ENCODE measurements at places on chromosomes 11 and 22.

- DNase-seq: no peak
Observed at GRCh38 chr11:19244084-19244483, 3.3 kb upstream of the E2F8 start.

DNA sequence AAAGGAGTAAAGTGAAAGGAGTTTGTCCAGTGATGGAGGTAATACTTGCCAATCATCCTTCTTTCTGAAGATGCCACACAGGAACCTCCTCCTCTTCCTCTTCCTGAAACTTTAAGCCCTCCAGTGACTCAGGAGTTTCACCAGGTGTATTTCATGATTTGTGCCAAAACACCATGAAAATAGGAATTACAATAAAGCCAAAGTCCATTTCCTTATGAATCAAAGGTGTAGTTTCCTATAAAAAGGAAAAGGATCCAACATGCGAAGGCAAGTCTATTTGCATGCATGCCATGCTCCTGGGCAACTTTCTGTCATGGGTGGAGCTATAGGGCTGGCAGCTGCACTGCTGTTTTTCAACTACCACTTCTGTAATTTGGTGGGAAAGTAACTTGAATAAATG is 9.8 kb upstream of the POU2AF1 start:
- DNase-seq: no peak

DNA sequence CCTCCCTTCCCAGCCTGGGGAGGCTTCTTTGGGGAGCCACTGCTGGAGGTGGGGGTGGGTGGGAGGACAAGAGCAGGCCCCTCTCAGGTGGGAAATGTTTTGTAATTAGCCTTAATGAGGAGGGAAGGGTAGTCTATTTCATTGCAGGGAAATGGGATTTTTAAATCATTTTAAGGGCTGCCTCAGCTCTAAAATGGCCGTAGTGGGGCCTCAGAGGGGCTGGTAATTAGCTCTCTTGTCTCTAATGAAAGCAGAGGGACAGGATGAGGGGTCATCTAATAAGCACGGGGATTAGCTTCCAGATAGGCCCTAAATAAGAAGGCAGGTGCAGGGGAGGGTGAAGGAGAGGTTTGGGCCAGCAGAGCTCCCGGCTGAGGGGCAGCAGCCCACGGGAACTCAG is 46.5 kb downstream of the LMO1 start:
- DNase-seq: no peak

DNA sequence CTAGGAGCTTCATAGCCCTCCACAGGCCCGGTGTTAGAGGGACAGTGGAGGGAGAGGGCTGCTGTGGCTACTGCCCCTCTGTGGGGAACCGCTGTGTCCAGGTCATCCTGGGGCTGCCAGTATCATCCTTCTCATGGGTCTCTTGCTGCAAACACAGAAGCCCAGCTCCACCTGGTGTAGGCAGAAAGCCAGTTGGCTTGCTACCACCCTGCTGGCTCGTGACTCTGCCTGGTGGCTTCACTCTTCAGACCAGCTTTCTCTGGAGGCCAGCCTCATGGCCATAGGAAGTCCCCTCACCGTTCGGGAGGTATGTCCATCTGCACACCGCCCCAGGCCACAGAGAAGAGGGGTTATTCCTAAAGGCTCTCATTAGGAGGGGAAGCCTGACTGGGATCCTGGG is 19.4 kb upstream of the SUSD2 start:
- no peak for DNase-seq

DNA sequence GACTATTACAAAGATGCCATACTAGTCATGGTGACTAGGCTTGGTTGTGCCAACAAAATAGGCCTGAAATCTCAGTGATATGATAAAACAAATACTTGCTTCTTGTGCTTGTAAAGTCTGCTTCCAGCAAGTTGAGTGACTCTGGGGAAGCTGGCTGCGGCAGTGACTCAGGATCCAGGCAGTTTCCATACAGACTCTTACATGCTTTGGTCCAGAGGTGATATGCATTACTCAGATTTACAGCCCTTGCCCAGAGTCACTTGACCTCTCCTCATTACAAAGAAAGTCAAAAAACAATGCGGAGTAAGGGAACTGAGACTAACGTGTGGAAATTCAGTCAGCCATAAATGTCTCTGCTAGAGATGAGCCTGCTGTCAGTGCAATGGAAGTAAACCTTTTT is 387.5 kb downstream of the KCNA4 start:
- no peak for DNase-seq

DNA sequence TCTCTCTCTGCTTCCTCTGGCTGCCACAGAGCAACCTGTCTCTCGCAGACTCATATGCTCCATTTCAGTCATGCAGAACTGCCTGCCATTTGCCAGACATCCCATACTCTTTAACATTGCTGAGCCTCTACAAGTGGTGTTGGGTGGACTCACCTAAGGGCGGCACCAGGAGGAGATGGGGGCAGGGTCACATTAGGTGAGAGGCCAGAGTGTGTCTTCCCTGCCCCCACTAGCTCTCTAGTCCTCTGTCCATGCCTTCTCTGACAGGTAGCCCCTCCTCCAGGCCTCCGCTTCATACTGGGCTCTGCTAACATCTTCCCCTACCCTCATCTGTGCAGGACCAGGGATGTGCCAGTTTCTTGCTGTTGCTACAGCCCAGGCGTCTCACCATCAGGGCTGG is 366.3 kb downstream of the TENM4 start:
- no peak for DNase-seq

- DNase-seq: peak; percentile 82
Observed at GRCh38 chr11:66328302-66329144, 7.7 kb downstream of the RIN1 start.

DNA sequence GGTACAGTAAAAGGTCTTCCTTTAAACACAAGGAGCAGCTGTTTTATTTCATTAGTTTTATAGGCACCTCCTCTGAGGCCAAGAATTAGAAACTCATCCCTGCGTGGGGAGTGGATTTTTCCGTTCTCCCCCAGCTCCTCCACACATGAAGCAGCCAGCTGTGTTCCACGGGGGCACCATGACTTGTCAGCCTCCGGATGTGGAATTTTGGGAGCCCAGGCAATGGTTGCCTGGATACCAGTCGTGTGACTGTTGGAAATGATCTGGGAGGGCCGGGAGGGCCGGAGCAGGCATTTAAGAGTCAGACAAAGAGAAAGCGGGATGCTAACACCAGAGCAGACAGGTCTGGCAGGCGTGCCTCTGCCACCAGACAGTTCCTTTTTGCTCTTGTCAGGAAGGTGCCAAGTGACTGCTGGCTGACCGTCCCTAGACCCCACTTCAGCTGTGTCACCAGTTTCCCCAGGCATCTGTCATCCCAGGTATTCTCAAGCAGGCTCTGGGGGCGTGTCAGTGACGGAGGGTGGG is 15.9 kb upstream of the CDC42EP2 start:
- no peak for DNase-seq

DNA sequence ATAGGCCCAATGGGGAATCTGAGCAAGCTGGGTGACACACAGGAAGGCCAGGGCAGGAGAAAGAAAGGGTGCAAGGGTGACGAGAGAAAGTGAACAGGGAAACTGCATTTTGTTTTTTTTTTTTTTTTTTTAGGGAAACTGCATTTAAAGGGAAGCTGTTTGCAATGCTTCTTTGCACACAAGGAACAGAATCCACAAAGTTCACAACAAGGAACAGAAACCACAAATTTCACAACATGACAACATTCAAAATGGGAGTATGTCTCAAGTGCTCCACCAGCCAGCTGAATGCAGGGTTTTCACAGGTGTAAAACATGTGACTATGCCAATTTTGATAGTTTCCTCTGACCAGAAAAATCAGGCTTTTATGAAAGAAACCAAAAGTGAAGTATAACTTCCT is 6.8 kb upstream of the PLAAT3 start:
- DNase-seq: no peak

GRCh38 chr11:40227730-40228129 is 1231.7 kb downstream of the LRRC4C start:
- no peak for DNase-seq

GRCh38 chr11:9568854-9569587 is 4.4 kb upstream of the WEE1 start:
- DNase-seq: no peak
